ENCODE measurements at places on chromosomes 11 and 22. TPM values are rescaled to one million over a fixed set of nuclear protein-coding genes. Genes with fewer than 3 reads are reported as not detected.

DNA sequence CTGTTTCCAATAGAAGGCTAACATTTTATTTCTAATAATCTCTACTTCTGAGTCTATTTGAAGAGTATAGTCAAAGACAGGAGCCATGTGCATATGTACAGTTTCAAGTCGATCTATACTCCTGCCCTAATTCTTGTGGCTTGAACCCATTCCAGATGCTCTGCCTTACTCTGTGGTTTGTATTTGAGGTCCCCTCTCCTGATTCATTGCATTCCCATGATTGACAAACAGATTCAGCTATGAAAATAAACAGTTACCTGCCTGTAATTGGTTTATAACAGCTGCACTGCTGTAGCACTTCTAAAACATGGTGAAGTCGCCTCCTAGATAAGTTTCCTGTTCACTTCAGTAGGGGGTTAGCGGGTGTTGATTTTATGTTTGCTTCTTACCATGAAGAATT lies 138.7 kb downstream of the SOX6 start:
- no peak overlapping the region for H3K27ac ChIP-seq
- no peaks in the 10 kb centered on the region for H3K36me3 ChIP-seq

GRCh38 chr11:84255483-84255882 lies 969.3 kb upstream of the CCDC90B start:
- H3K4me3 ChIP-seq = no peak overlapping the region
- H3K4me1 ChIP-seq = no peaks in the 10 kb centered on the region
- H3K27me3 ChIP-seq = no peaks in the 10 kb centered on the region
- H3K27ac ChIP-seq = no peak overlapping the region
- no peak for DNase-seq

GRCh38 chr11:119828006-119828405 lies 99.0 kb upstream of the NECTIN1 start:
- DNase-seq = no peak
- H3K4me3 ChIP-seq = no peak overlapping the region
- peaks cover 7% of the 10 kb centered on the region for H3K36me3 ChIP-seq
- no peaks in the 10 kb centered on the region for H3K27me3 ChIP-seq
- H3K4me1 ChIP-seq = peaks cover 39% of the 10 kb centered on the region

Gene MN1
- 16.3 TPM for total RNA-seq

Gene SPON1
- total RNA-seq = 4.1 TPM

Gene TEX54
- not detected for total RNA-seq

Gene P2RY6
- 0.16 TPM for total RNA-seq

Gene CAPRIN1
- 288 TPM for total RNA-seq

Gene MS4A7
- total RNA-seq = 0.25 TPM
